Kidney (tissue), 22 donors: ENCODE measurements at places on chromosomes 16 and 17. TPM values are rescaled to one million over a fixed set of nuclear protein-coding genes. Genes with fewer than 3 reads are reported as not detected.

DNA sequence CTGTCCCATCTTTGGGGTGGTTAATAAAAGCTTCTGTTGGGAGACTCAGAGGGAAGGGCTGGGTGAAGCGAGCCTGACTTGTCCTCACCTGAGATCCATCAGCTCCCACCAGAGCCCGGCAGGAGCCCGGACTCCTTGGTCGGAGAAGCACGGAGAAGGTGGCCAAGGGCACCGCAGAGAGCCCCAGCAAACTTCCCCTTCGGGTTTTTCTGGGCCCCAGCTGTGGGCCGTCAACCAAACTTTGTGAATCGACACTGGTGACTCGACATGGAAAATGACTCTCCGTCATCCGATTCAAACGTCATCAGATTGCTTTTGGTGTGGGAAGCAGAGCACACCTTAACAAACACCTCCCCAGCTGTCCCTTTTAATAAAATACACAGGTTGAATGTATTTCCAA, 21.4 kb downstream of the ENPP7 start:
- H3K27ac ChIP-seq, result no peak overlapping the region
- no peak for DNase-seq
- H3K36me3 ChIP-seq, result no peaks in the 10 kb centered on the region
- H3K27me3 ChIP-seq, result peaks cover 13% of the 10 kb centered on the region
- H3K4me3 ChIP-seq, result no peak overlapping the region

GRCh38 chr17:16479264-16479663, 12.7 kb downstream of the LRRC75A start:
- DNase-seq, result no peak
- no peaks in the 10 kb centered on the region for H3K4me1 ChIP-seq
- no peaks in the 10 kb centered on the region for H3K27me3 ChIP-seq
- H3K36me3 ChIP-seq, result no peaks in the 10 kb centered on the region
- no peak overlapping the region for H3K27ac ChIP-seq

GRCh38 chr17:59506894-59507726, 58.3 kb upstream of the DHX40 start:
- H3K36me3 ChIP-seq, result no peaks in the 10 kb centered on the region
- no peaks in the 10 kb centered on the region for H3K4me1 ChIP-seq
- H3K27ac ChIP-seq, result no peak overlapping the region
- no peak overlapping the region for H3K4me3 ChIP-seq
- no peak for DNase-seq

Gene KRTAP1-3
- polyA plus RNA-seq, result not detected

Gene PGP
- polyA plus RNA-seq, result 21.2 TPM
